ENCODE measurements at places on chromosomes 2 and 18. TPM values are rescaled to one million over a fixed set of nuclear protein-coding genes. Genes with fewer than 3 reads are reported as not detected.

DNA sequence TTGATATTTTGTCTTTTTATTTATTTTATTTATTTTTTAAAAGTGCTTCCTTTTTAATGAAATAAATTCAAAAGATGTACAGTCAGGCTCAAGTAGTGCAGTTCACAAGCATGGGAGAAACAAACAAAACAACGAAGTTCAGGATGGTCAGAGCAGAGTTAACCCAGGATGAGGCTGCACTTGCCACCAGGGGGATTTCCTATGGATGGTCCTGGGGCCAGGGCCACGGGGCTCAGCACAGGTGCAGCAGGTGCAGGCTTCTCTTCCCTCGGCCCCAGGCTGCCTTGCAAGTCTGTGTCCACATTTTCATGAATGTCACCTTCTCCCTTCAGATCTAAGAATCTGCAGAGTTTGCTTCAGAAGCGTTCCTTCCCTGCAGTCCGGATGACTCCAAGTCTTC, 76.5 kb downstream of the CDCA7 start:
- DNase-seq = no peak

- DNase-seq = no peak
Observed at GRCh38 chr2:26737221-26737620, 26.9 kb upstream of the SLC35F6 start.

GRCh38 chr18:13376298-13376840, 157.8 kb downstream of the LDLRAD4 start:
- DNase-seq = no peak

DNA sequence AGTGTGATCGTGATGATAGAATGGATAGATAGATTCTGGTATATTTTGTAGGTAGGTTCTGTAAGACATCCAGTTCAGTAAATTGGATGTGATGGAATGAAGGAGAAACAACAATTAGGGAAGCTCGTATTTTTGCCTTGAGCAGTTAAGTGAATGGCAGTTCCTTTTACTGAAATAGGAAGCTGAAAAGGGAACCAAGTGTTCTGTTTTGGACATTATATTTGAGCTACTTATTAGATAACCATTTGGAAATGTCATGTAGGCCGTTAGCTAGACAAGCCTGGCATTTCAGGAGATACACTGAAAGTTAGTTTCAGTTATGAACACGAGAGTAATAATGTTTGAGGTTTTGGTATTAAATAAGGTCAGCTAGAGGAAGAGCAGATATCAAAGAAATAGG, 41.5 kb downstream of the MARCHF7 start:
- no peak for DNase-seq

DNA sequence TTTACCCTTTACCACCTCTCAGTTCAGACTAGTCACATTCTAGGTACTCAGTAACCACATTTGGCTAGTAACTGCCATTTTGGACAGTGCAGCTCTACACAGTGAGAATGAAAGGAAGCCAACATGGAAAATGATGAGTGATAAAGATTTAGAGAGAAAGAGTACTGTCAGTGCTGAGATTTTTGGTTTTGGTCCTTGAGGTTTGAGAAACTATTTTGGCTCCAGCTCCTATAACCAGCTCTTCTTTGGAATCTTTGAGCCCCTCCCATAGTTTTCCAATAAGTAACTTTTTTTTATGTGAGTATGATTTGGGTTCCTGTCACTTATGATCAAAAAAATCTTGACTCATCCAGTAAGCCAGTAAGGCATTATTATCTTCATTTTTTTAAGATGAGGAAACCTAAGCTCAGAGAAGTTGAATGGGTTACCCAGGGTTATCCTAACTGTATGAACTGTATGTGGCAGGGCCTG, 173.0 kb downstream of the BABAM2 start:
- DNase-seq = no peak

DNA sequence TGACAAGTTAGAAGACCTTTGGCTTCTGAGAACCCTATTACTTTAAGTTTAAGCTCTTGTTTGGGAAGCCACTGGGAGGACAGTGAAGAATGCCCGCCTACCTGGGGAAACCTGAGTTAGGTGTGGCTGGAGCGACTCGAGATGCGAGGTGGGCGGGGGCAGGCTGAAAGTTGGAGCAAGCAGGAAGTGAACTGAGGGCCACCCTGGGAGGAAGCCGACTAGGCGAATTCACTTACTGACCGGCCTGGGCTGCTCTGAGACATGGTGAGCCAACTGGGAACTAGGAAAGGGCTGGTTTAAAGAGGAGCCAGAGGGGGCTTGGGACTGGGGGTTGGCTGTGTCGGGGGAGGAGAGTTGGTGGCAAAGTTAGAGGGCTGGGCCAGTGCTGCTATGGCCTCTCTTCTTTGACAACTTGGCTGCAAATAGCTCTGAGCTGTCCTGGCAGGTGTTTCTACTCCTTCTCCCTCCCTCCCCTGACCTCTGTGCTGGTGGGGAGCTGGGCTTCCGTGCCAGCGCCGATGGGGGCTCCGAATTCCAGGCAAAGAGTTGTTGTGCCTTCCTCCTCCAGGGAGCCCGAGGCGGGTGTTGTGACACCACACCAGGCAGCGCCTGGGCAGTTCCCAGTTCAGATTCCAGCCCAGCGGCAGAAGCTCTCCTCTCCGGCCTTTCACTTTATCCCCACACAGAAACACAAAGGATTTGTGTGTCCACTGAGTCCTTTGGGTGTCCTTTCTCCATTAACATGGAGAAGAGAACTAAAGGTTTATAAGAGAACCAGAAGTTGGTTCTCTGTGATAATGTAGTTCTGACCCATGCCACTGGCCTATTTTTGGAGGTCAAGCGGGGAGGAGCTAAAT, at the start of gene VAMP8:
Gene VAMP8, plus strand, starts transcription at position 201 of the 857 bp plus-strand sequence. Its CDS starts 61 bp downstream, at position 262.
- no peak for DNase-seq

Gene FKBP7
- total RNA-seq = 55.9 TPM

Gene EMX1
- not detected for total RNA-seq
